ENCODE measurements at places on chromosomes 11 and 22.

- peak; percentile 34 for DNase-seq
These were observed 4.6 kb upstream of the GALR3 start for GRCh38 chr22:37818409-37819104.

- DNase-seq, result no peak
These were observed 13.3 kb upstream of the FGF19 start for GRCh38 chr11:69716891-69717747.

DNA sequence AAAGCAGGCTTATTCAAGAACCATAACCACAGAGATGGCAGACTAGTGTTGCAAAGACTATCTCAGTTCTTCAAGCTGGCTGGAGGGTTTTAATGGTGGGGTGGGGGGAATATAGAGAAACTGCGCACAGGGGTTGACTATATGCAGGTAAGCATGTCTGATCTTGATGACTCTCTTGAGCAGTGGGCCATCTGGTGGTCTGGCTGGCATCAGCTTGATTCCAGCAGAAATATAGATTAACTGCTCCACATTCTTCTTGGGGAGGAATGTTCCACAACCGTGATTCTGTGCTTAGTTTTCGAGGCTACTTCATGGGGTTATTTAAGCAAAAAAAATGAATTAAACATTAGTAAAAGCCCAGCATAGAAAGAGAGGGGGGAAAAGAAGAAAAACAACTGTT is 158.8 kb upstream of the PGR start:
- no peak for DNase-seq

DNA sequence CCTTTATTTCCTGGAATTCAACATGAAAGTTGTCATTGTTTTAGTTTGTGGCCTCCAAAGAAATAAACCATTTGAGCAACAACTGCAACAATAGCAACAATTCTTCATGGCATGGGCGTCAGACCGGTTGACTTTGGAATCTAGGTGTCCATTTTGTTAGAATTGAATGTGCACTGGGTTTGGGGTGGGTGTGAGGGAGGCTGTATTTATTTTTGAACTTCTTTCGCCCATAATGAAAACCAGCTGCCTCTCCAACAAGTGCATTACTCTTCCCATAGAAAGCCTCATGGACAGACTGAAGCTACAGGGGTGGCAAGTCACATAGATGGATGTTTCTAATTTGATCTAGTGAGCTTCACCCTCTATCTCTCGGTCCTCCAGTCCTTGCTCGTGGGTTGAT is 85.4 kb downstream of the ADAMTS15 start:
- DNase-seq, result no peak

DNA sequence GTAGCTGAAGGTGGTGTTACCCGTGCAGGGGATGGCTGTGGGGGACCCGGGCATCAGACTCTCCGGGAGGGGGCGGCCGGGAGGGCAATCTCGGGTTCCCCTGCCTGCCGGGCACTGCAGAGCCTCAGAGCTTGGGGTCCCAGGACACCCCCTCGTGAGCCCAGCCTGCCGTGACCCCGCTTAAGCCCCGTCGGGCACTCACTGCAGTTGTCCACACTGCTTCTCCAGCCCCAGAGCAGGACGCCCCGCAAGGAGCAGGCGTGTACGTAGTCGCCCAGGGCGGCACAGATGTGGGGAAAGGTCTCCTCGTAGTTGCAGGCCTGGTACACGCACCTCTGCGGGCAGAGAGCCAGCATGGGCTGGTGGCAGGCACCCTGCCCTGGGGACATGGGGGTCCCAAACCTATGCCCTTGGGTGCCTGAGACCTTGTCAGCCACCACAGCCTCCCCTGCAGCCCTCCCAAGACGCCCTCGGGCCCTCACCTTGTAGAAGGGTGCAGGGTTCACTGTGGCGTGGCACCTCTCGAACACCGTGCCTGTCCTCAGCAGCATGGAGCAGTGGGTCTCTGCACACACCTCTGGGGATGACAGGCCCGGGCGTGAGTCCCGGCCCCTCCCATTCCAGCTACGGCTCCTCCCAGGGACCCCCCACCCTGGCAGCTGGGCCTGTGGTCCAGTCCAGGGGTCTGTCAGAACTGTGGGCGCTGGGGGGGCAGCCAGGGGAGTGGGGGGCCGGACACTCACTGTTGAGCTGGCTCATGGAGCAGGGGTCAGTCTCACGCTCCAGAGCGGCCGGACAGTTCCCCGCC is 8.8 kb downstream of the MUC6 start:
- DNase-seq, result no peak

- DNase-seq, result no peak
These were observed 21.4 kb upstream of the PACSIN2 start for GRCh38 chr22:43036282-43036829.

DNA sequence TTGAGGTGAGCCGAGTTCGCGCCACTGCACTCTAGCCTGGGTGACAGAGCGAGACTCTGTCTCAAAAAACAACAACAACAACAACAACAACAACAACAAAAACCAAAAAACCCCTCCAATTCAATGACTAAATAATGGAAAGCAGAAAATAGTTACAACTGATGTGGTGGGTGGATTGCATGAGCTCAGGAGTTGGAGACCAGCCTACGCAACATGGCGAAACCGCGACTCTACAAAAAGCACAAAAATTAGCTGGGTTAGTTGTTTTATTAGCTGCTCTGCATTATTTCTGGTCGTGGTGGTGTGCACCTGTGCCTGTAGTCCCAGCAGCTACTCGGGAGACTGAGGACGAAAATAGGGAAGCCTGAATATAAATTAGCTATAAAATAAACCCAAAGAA is 2.6 kb upstream of the PATL1 start:
- DNase-seq, result no peak

GRCh38 chr11:9029422-9029821 is 25.6 kb upstream of the NRIP3 start:
- DNase-seq, result no peak

DNA sequence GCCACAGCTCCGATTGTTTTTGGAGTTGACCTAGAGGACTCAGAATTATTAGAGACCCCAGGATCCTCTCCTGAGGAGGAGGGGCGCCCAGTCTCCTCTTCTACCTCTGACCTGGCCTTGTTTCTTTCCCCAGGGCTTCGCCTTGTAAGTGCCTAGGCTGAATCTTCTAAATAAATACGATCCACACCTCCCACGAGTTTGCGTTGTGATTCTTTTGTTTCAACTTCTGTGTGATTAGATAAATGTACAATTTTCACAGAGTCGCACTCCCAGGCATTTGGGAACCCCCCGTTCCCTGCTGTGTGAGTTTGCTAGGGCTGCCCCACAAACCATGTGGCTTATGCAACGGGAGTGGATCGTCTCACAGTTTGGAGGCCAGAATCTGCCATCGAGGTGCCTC is 1.2 kb downstream of the KRTAP5-8 start:
- DNase-seq, result no peak

Data from T follicular helper cell (primary cell).